ENCODE measurements at places on chromosomes 3 and 15. TPM values are rescaled to one million over a fixed set of nuclear protein-coding genes. Genes with fewer than 3 reads are reported as not detected.

The HTR3E gene
- total RNA-seq, result not detected

- DNase-seq, result no peak
Measured at GRCh38 chr15:78314181-78314581, 14.8 kb upstream of the SKIC8 start.

GRCh38 chr15:32105258-32106241 is 75.2 kb downstream of the CHRNA7 start:
- no peak for DNase-seq

DNA sequence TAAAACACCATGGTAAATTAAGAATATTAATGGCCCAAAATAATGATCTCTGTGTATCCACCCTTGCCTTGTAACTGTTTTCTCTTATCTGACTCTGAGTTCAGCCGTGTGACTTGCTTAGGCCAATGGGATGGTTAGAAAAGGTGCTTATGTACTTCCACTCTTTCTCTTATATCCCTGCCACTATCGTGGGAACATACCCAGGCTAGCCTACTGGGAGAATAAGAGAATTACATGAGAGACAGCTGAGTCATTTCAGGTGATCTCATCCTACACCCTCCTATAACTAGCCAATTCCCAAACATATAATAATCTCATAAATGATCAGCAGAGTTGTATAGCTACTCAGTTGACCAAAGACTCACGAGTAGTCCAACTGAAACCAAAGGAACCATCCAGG is 98.3 kb upstream of the ABI3BP start:
- no peak for DNase-seq
